Fibroblast of gingiva (primary cell): ENCODE measurements at places on chromosomes 3 and 15.

GRCh38 chr3:158091531-158091930 lies 14.7 kb downstream of the SHOX2 start:
- peak; percentile 41 for DNase-seq

GRCh38 chr15:48038221-48038620 lies 82.6 kb upstream of the SLC24A5 start:
- no peak for DNase-seq

DNA sequence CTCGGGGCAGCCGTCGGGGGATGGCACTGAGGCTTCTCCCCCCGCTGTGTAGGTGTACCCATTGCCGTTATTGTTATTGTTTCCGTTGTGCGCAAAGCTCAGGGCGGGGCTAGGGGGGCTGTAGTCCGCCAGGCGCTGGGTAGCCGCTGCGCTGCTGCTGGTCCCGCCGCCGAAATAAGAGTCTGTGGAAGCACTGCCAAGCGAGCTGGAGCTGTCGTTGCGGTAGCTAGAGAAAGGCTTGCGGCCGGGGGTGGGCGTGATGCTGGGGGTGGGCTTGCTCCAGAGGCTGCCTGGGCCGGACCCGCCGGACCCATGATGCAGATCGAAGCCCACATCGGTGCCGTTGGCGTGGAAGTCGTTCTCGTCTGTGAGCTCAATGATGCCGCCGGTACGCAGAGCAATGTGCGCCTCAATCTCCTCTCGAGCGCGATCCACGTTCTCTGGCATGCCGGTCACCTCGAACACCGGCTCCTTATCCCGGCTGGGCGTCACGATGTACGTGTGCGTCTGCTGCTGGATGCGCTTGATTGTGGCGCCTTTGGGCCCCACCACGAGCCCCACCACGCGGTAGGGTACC lies 1.9 kb downstream of the MEX3B start:
- no peak for DNase-seq

DNA sequence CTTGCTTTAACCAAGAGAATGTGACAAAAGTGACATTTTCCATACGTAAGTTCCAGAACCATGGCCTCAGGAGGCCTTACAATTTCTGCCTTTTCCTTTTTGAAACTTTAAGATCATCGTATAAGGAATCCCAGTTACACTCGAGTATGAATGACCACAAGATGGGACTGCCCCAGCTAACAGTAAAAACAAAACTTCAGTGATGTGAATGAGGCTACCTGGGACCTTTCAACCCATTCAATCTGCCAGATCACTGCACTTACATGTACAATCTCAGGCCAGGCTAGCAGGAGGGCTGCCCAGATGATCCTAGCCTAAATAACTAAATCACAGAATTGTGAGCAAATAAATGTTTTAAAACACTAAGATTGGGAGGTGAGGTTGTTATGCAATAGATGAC lies 328.8 kb downstream of the CNTN6 start:
- DNase-seq = no peak

- no peak for DNase-seq
These were observed 27.8 kb downstream of the GAP43 start for GRCh38 chr3:115651087-115651486.

- peak; percentile 38 for DNase-seq
These were observed 87.7 kb downstream of the TGFBR2 start for GRCh38 chr3:30694148-30694547.

- DNase-seq = no peak
These were observed 173.4 kb upstream of the FAM3D start for GRCh38 chr3:58839964-58840363.
